ENCODE measurements at places on chromosomes 1 and 21.
A peak's percentile ranks its signal among the peaks of the same experiment; 100 is the strongest.

- DNase-seq: no peak
Measured at GRCh38 chr1:102852613-102853012, 255.7 kb downstream of the COL11A1 start.

- DNase-seq: no peak
Measured at GRCh38 chr21:39117440-39117970, 65.7 kb downstream of the PSMG1 start.

- DNase-seq: no peak
Measured at GRCh38 chr1:119410961-119411360, 4.0 kb upstream of the HSD3B2 start.

GRCh38 chr1:15197591-15198447 is 44.3 kb downstream of the TMEM51 start:
- no peak for DNase-seq

DNA sequence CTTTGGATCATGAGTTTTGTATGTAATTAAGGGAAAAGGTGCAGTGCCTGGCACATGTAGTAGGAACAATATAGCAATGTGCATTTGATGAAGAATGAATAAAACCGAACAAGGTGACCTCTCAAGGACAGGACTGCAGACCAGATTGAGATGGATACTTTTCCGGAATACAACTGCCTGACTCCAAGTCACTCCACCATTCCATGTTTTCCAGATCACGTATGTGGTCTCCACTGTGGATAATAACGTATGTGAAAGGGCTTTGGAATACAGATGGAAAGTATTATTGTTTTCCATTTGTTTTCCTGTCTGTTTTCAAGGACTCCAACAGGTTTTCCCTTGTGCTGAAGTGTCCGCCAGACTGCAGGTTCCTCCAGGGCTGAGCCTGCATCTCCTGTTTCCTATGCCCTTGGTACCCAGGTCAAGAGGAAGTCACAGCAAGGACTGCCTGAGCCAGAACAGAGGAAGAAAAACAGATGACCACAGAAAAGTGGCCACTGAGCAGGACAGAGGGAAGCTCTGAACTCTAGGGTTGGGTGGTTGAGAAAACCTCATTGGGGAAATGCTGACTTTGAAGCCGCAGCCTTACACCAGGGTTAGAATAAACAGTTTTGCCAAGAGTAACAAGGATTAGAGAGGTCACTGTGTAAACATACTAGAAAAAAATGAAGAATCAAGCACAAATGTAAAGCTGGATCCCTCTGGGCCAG is 4.0 kb downstream of the CFAP45 start:
- DNase-seq: no peak

GRCh38 chr1:27388337-27389005 is 4.0 kb upstream of the GPR3 start:
- DNase-seq: peak; percentile 69

- no peak for DNase-seq
Measured at GRCh38 chr1:229319487-229319886, 23.4 kb downstream of the CCSAP start.

DNA sequence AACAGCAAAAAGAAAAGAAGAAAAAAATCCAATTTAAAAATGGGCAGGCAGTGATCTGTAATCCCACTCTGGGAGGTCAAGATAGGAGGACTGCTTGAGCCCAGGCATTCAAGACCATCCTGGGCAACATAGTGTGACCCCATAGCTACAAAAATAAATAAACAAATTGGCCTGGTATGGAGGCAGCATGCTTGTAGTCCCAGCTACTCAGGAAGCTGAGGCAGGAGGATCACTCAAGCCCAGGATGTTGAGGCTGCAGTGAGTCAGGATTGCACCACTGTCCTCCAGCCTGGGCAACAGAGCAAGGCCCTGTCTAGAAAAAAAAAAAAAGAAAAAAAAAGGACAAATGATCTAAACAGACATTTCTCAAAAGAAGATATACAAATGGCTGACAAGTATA is 99.6 kb downstream of the EIF4G3 start:
- DNase-seq: no peak

GRCh38 chr1:221190249-221190648 is 311.0 kb downstream of the HLX start:
- DNase-seq: no peak

DNA sequence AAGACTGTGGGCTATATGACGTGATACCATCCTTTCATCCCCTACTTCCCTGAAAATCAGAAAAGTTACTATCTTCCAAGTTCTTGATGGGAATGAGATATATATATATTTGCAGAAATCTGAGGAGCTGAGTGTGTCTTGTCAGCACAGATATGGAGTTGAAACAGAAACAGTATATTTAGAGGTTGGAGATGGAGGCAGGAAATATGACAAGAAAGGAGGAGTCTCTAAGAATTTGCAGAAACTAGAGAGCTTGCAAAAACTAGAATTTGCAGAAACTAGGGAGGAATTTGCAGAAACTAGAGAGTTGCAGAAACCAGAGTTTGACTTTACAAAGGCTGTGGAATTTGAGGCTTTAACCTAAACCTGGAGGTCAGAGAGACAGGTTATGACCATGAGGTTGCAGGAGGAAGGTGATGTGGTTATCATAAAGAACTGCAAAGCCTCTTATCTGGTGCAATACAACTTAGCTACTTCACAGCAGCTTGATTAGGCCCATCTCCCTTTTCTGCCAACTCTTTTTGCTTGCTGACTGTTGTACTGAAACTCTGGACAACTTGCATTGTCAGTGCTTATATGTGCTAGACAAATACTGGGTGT is 22.3 kb downstream of the XCL2 start:
- no peak for DNase-seq

GRCh38 chr21:25563361-25564116 is 43.7 kb downstream of the MRPL39 start:
- DNase-seq: no peak

GRCh38 chr1:236273358-236273757 is 8.4 kb downstream of the ERO1B start:
- DNase-seq: no peak

DNA sequence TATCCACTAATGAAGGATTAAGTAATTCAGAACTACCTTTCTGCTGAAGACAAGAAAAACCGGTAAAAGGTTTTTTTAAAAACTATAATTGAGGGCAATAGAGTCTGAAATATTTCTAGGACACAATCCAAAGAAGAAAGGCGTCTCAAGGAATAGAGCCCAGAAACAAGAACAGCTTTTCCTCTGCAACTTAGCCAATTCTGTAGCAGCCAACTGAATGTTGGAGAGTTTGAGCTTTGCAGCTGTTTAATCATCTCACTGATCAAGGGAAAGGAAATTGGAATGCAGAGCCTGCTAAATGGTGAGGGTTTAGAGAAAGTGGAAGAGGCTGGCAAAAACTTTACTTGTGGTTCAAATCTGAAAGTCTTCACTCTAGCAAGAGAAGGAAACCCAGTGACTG is 818.9 kb downstream of the KCNT2 start:
- DNase-seq: no peak

DNA sequence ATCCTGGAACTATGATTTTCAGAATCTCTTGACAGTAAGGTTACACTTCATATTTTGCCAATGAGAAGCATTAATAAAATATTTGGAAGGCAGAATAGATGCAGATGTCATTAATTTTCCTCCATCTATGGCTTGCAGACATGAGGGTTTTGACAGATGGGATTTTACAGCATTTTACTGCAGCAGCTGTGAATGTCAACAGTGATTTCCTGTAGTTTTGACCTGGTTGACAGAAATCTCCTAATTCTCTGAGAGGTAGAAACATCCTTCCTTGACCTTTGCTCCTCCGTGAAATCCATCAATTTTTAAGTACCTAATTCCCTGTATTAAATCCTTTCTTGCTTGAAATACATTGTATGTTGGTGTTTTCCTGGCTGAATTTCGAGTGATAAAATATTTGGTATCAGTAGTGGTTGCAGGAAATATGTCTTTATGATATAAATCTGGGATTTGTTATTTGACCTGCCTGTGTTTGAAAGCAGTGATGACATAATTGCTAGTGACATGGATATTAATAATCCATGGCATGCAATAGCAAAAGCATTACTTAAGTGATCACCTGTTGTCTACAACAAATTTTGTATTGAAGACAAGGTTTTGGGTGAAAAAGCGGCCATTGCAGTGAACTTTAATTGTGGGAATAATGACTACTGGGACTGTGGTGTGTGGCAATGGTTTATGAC is 73.9 kb downstream of the HLX start:
- no peak for DNase-seq

DNA sequence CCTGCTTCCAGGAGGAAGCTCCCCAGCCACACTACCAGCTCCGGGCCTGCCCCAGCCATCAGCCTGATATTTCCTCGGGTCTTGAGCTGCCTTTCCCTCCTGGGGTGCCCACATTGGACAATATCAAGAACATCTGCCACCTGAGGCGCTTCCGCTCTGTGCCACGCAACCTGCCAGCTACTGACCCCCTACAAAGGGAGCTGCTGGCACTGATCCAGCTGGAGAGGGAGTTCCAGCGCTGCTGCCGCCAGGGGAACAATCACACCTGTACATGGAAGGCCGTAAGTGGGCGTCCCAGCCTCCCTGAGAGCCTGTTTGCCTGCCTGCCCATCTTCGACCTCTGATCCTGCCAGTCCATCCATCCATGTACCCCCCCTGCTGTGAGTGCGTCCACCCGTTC is 3.6 kb downstream of the ECM1 start:
- DNase-seq: no peak

GRCh38 chr1:33001282-33001681 is 35.4 kb downstream of the AK2 start:
- DNase-seq: no peak

GRCh38 chr1:234578087-234578486 is 31.9 kb downstream of the IRF2BP2 start:
- no peak for DNase-seq

DNA sequence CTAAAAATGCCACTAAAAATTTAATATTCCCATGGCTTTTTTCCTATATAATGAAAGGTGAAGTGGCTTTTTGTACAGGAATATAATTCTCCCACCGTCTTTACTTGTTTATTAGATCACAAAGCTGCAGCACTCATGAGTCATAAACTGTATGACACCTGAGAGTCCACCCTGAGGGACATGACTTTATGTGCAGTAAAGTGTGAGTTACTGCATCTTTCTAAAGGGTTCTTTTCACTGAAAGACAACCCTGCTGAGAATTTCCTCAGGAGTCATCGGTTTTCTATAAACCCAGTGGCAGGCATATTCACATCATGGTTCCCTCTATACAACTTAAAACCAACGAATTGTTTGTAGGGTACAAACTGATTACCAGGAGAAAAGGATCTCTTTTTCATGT is 77.4 kb downstream of the APP start:
- DNase-seq: no peak

DNA sequence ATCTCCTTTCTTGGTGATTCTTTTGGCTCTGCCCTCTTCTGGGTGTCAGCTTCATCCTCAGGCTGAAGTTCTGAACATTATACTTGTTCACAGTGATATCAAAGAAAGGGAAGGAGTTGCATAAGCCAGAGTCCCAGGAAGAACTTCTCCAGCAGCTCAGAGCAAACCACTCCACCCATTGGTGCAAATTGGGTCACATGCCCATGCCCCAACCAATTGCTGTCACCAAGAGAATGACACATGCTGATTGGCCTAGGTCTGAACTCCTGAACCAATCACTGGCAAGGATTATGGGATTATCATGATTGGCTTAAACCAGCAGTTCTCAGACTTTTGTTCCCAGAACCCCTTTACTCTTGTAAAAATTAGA is 256.5 kb upstream of the TMEM51 start:
- no peak for DNase-seq

- DNase-seq: no peak
Measured at GRCh38 chr1:53165408-53165961, 23.0 kb upstream of the SLC1A7 start.

- no peak for DNase-seq
Measured at GRCh38 chr1:12161324-12161661, 5.5 kb upstream of the TNFRSF1B start.

- DNase-seq: no peak
Measured at GRCh38 chr1:96703186-96703585, 18.4 kb upstream of the PTBP2 start.

- DNase-seq: no peak
Measured at GRCh38 chr1:41713141-41713540, 205.6 kb downstream of the HIVEP3 start.

- DNase-seq: no peak
Measured at GRCh38 chr21:43767984-43768867, 7.9 kb downstream of the CSTB start.

- peak; percentile 39 for DNase-seq
Measured at GRCh38 chr1:225434046-225434445, 6.2 kb upstream of the LBR start.

- DNase-seq: peak; percentile 59
Measured at GRCh38 chr1:5954964-5955363, 37.3 kb downstream of the NPHP4 start.

- DNase-seq: peak; percentile 32
Measured at GRCh38 chr1:222009105-222009730, 267.3 kb upstream of the DUSP10 start.

DNA sequence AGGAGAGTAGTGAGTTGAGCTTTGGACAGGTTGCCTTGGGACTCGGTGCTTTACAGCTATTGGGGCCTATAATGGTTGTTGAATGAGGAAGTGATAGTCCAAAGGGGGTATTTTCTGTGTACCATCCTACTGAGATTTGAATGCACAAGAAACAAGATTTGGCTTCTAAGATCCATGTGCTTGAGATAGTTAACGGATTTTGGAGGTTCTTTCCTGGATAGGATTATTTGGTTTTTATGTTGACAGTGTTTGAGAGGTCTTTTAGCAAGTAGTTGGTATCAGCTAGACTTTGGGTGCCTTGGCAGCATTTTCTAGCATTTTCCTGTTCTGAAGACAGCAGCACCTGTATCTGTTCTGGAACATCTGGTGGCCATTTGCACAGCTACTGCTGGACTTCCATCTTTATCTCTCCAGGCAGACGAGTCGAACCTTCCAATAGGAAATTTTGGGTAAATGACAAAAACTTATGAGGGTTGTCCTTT is 3.6 kb upstream of the SCAF4 start:
- peak; percentile 48 for DNase-seq

- peak; percentile 31 for DNase-seq
Measured at GRCh38 chr1:94801919-94802546, 18.1 kb upstream of the SLC44A3 start.

- DNase-seq: no peak
Measured at GRCh38 chr1:225888898-225889601, at the start of gene LEFTY1. LEFTY1 (minus strand) TSS chr1:225889146; CDS start chr1:225889066, 80 bp downstream.

DNA sequence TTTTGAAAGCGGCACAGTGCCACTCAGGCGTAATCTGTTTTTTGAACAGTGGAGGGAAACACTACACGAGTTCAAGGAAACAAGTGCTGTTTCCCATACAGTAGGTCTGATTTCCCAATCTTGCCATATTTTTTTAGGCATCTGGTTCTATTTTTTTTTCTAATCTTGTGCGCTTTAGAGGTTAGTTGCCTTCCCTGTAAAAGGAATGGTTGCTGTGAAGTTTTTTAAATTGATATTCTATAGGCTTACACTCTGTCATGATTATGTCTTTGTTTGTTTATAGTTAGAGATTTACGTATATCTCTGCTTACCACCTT is 1.2 kb downstream of the NASP start:
- DNase-seq: no peak

- DNase-seq: no peak
Measured at GRCh38 chr21:36463991-36464390, 15.9 kb downstream of the CLDN14 start.

GRCh38 chr1:2914702-2915101 is 106.6 kb upstream of the ACTRT2 start:
- DNase-seq: no peak
